ENCODE measurements at places on chromosomes 12 and 14. TPM values are rescaled to one million over a fixed set of nuclear protein-coding genes. Genes with fewer than 3 reads are reported as not detected.

KCNMB4 gene
- total RNA-seq: 2.7 TPM

GNPNAT1 gene
- total RNA-seq: 21.4 TPM

NOPCHAP1 gene
- total RNA-seq: 3.3 TPM

ATN1 gene
- total RNA-seq: 26.3 TPM

EML5 gene
- 0.30 TPM for total RNA-seq

NACA gene
- total RNA-seq: 802 TPM

RTL1 gene
- total RNA-seq: under 0.01 TPM

INSM2 gene
- not detected for total RNA-seq

CATSPERB gene
- total RNA-seq: not detected

EMP1 gene
- 3.9 TPM for total RNA-seq

All from smooth muscle cell of the umbilical artery (primary cell).